ENCODE measurements at places on chromosomes 7 and 10. TPM values are rescaled to one million over a fixed set of nuclear protein-coding genes. Genes with fewer than 3 reads are reported as not detected.

Gene CCL26
- total RNA-seq, result 1.3 TPM

Gene ABCC2
- total RNA-seq, result 1.3 TPM

Gene HOXA6
- total RNA-seq, result not detected

Gene TM9SF3
- 102 TPM for total RNA-seq

Gene DYNC1I1
- 0.81 TPM for total RNA-seq
